ENCODE measurements at places on chromosomes 3 and 15.
A peak's percentile ranks its signal among the peaks of the same experiment; 100 is the strongest.

DNA sequence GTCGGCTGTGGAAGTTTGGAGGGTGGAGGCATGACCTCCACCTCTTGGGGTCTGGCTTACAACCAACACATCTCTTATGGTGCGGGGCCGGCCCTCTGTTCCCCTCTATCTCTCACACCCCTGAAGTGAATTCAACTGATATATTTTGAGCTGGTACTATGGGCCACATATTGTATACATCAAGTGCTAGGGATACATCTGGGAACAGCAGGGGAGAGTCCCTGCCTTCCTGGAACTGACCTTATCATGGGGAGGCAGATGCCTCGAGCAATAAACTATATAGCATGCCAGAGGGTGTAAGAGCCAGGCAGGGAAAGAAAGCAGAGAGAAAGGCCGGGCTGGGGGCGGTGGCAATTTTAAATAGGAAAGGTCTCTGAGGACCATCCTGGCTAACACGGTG, 60.4 kb upstream of the TRPM1 start:
- DNase-seq: no peak

DNA sequence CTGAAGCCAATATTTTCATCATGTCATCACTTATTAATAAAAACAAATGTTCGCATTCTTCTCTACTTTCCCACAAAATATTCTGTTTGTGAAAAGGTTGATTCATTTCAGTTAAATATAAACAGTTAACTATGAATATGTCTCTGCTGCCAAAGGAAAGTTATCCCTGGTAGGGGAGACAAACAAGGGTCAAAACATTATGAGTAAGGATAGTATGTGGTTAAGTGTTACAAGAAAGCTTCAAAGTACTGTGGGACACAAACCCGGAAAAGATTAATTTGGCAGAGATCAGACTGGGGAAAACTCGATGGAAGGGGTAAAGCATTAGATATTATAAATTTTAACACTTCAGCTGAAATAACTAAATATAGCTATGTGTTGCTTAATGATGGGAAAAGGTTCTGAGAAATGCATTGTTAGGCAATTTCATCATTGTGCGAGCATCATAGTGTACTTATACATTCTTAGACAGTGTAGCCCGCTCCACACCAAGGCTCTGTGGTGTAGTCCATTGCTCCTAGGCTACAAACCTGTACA, 436.5 kb upstream of the TBL1XR1 start:
- DNase-seq: no peak

DNA sequence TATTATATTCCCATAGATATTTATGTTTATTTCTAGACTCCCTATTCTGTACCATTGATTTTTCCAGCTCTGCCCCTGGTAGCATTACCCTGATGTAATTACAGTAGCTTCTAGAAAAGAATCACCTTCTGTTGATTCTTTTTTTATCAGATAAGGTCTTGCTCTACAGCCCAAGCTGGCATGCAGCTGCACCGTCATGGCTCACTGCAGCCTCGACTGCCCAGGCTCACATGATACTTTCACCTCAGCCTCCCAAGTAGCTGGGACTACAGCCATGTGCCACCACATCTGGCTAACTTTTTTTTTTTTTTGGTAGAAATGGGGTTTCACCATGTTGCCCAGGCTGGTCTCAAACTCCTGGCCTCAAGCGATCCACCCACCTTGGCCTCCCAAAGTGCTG, 41.8 kb downstream of the SLC24A1 start:
- no peak for DNase-seq

DNA sequence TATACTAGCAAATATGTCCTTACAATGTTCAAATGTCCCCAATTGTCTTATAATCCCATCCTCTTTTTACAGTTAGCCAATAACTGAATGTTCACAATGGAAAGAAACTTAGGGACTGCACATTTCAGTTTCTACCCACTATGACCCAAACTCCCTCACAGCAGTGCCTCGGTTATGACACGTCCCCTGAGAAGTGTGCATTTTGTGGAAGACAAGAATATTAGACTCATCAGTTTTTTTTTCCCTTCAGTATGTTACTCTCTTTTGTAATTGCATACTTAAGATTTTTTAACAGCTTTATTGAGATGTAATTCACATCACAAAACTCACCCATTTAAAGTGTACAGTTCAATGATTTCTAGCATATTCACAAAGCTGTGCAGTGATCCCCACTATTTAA, 64.8 kb downstream of the IGF2BP2 start:
- no peak for DNase-seq

DNA sequence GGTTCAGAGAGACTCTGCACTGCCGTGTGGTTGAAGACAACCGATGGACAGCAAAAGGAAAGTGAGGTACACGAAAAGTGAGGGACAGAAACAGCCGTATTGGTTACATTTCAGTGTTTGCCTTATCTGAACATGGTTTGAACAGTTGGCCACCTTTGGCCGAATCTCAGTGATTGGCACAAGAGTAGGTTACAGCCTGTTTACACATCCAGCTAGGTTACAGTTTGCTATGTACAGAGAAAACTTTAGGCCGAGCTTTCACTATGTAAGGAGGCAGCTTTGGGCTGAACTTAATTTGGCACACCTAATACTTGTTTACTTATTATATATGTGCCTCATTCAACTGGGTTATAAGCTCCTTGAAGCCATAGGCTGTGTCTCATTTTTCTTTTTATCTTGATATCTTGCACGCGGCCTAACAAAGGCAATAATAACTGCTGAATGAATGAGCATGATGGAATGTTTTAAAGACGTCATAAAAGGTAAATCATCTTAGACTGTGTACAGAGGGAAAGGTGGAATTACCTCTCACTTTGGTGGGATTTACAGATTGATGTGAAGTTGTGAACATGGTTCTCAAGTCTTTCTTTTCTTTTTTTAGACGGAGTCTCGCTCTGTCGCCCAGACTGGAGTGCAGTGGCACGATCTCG, 17.2 kb upstream of the GREM1 start:
- no peak for DNase-seq

GRCh38 chr3:136353461-136353860, 103.3 kb downstream of the PCCB start:
- DNase-seq: no peak

- DNase-seq: peak; percentile 14
These were observed 43.1 kb upstream of the SLC25A36 start for GRCh38 chr3:140898340-140899180.

DNA sequence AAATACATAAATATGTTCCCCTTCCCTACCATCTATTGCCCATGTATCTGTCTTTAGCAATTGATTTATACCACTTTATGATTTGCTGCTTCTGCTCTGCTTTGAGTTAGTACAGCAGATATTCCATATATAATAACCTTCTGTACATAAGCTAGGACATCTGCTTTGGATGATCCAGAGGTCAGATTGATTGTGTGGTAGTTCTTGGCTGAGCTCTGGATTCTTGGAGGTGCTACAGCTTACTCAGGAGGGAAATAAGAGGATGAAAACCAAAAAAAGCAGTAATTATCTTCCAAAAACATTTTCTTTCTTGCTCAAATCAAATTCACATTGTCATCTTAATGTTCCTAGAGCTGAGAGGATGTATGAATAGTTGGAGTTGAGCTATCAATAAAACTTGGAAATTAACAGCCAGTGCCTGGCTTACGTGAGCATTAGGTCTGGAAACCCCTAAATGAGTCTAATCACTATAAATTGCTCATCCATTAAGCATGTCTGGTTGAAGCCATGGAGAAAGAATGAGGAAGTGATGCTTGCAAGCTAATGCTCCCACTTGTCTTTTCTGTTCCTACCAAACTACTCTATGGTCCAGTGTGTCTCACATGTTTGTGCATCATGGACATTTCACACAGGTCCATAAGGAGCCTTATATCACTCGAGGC, 36.3 kb upstream of the TMEM42 start:
- no peak for DNase-seq

GRCh38 chr3:183555541-183556081, at the start of gene KLHL6:
KLHL6 (minus strand) TSS chr3:183555706; CDS start chr3:183555653, 53 bp downstream.
- no peak for DNase-seq

DNA sequence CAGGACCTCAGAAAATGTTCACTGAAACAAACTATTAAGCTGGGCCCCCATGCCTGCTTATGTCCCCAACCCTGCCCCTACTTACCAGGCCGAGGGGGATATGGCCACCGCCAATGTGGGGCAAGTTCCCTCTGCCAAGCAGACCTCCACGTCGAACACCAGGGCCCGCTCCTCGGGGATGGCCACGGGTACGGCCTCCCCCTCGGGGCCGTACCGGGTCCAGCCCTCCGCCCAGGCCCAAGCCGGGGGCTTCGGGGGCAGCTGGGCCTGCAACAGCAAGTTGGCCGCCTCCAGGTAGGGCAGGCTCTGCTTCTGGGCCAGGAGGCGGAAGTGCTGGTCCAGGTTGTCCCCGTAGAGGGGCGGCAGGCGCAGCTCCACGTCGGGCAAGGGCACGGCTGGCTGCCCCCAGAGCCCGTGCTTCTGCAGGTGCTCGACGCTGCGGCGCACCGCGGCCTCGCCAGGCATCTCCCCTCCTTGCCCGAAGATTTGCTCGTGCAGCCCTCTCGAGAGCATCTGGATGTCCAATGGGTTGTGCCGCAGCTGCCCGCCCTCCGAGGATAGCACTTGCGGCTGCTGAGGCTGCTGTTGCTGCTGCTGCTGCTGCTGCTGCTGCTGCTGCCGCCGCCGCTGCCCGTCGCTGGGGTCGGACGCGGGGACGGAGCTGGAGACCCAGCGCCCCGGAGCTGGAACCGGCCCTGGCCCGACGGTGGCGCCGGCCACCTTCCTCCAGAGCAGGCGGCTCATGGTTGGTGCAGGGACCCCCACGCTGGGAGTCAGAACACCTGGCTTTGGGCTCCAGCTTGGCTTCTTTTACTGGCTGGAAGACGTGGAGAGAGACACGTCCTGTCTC, 1.4 kb downstream of the POLG start:
- DNase-seq: no peak

GRCh38 chr15:33022629-33023028, 171.9 kb downstream of the FMN1 start:
- DNase-seq: no peak

- DNase-seq: no peak
These were observed 585 bp downstream of the KIF23 start for GRCh38 chr15:69414701-69415167.

DNA sequence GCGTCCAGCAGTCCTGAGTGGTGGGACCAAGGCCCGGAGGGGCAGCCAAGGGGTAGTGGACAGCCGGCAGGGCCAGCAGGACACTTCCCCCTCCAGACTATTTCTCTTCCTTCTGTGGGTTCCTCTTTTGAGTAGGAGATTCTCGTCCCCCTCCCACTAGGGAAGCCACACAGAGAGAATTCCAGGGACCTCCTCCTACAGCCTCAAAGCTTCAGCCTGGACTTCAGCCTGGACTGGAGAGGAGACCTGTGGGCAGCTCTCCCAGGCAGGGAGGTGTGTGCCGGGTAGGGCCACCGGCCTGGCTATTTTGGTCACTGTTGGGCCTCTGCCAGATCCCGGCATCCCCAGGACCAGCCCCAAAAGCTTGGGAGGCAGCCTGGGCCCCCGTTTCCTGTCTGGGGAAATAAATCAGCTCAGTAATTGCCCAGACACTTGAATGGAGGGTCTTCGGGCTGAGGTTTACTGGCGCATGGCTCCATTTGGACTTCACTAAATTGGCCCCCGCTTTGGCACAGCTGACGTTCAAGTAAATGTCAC, 1.3 kb downstream of the SLC6A6 start:
- no peak for DNase-seq

- no peak for DNase-seq
These were observed 309.4 kb upstream of the SOX2 start for GRCh38 chr3:181402347-181402746.

DNA sequence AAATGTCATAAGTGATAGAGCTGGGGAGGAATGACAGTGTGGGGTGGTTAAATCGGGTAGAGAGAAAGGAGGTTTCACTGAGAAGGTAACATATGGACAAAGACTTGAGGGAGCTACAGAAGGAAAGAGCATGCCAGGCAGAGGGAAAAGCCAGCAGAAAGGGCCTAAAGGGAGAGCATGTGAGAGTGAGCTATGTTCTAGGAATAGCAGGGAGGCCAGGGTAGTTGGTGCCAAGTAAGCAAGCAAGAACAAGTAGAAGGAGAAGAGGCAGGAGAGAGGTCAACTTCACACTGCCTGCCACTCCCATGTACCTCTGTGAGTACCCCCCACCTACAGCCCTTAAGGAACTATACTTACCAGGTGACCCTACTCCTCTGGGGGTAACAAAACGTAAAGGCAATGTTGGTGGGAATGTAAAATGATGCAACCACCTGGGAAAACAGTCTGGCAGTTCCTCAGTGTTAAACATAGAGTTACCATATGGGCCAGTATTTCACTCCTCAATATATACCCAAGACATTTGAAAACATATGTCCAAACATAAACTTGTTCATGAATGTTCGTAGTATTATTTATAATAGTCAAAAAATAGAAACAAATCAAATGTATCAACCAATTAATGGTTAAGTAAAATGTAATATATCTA, 67.6 kb downstream of the SFMBT1 start:
- no peak for DNase-seq

DNA sequence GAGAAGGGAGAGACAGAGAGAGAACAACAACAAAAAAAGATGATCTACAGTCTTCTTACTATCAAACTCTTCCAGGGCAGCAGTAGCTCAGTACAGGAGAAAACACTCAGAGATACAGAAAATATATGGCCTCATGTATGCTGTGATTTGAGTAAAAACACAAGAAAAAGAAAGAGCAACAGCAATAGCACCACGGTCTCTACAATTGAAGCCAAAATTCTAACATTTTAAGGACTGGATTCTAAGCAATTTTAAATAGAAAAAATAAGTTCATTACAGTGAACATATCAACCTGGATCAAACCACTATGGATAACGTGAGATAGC, 43.5 kb upstream of the ALCAM start:
- no peak for DNase-seq

GRCh38 chr3:4529876-4530588, 36.9 kb downstream of the ITPR1 start:
- no peak for DNase-seq

DNA sequence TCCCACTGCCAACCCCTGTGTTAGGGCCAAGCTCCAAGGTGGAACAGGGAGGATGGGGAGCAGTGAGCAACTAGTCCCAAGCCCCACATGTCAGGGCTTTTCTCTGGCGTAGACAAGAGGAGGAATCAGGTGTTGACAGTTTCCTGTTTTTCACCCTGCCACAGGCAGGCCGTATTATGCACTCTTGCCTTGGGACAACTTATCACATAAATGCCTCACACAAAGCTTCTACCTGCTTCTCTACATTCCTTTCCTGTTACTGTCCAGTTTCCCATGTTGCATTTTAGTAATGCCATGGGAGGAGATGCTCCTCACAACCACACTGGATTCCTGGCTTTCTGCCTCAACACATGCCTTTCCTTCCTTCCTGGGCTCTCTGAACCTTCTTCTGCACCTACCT, 381.2 kb upstream of the ATP11B start:
- DNase-seq: no peak

- DNase-seq: no peak
These were observed 47.2 kb downstream of the BSN start for GRCh38 chr3:49601358-49602048.

Measured in NCI-H187 (cell line).